ENCODE measurements at places on chromosomes 7 and 10.

GRCh38 chr10:62047228-62047892, 145.9 kb downstream of the ARID5B start:
- DNase-seq: no peak

DNA sequence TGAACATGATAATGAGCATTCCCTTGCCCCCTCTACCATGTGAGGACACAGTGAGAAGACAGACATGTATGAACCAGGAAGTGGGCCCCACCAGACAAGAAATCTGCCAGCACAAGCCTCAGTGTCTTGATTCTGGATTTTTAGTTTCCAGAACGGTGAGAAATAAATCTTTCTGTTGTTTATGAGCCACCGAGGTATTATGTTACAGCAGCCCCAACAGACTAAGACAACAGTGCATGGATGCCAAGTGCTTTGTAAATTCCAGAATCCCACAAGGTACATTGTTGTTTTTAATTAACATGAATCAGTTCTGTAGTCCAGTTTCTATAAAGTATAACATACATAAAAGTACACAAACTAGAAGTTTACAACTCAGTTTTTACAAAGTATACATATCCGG, 162.2 kb downstream of the ARHGAP21 start:
- DNase-seq: no peak

DNA sequence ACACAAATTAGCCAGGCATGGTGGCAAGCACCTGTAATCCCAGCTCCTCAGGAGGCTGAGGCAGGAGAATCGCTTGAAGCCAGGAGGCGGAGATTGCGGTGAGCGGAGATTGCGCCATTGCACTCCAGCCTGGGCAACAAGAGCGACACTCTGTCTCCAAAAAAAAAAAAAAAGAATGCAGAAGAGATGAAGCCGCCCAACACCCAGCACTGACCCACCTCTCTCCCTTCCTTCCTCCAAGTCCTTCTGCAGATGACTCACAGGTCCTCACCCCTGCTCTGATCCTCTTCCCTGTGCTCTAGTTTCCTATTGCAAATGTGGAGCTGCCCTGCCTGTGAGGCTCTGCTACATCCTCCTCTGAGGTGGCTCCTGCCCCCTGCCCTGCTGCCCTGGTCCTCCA, 22.0 kb upstream of the OPALIN start:
- DNase-seq: no peak

DNA sequence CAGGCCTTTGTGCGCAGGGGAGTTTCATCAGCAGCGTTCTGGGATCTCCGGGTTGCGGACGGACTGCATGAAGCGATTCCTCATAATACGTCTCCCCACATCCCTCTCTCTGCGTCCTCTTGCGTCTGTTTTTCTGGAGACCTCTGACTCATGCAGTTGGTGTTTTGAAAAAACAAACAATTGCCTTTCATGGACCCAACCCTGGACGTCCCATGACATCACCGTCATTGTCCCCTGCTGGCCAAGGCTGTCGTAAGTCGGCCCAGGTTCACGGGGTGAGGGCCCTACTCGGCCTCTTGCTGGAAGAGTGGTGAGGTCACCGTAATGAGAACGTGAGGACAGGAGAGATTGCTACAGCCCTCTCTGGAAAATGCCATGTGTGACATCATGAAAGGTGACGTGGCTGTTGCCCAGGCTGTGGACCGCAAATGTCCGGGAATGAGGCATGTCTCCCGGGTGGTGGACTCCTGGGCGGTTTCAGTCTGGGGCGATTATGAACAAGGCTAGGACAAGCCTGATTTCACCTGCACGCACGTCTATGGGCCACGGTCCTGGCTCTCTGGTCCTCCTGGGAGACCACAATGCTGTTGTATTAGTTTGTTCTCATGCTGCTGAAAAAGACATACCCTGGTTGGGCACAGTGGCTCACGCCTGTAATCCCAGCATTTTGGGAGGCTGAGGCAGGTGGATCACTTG, 9.8 kb upstream of the MAFK start:
- no peak for DNase-seq

- DNase-seq: no peak
Measured at GRCh38 chr10:314871-315270, 179.6 kb downstream of the ZMYND11 start.

DNA sequence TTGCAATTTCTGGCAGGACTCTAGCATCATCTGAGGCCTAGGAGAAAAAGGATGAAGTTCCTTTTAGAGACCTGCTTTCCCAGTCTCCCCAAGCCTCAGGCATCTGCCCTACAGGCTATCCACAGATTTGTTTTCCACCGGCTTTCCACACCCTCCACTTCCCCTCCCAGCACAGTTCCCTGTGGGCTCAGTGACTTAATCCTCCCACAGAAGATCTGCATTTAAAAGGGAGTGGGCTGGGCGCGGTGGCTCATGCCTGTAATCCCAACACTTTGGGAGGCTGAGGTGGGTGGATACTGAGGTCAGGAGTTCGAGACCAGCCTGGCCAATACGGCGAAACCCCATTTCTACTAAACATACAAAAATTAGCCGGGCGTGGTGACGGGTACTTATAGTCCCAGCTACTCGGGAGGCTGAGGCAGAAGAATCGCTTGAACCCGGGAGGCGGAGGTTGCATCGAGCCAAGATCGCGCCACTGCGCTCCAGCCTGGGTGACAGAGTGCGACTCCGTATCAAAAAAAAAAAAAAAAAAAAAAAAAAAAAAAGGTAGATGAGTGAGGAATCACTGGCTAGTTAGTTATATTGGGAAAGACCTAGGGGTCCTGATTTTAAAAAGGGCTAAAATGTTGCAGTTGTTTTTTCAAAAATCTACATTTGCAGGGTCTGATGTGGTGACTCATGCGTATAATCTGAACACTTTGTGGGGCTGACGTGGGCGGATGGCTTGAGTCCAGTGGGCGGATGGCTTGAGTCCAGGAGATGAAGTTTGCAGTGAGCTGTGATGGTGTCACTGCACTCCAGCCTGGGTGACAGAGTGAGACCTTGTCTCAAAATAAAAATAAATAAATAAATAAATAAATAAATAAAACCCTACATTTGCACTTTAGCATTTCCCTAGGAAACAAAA, 119.5 kb downstream of the BAMBI start:
- DNase-seq: no peak

GRCh38 chr7:113955157-113955556, 36.3 kb upstream of the PPP1R3A start:
- DNase-seq: no peak

GRCh38 chr7:14446219-14446618, 456.3 kb downstream of the DGKB start:
- DNase-seq: no peak

- DNase-seq: no peak
Measured at GRCh38 chr7:36260481-36260880, 107.4 kb downstream of the EEPD1 start.

GRCh38 chr10:101226491-101227428, 2.5 kb downstream of the LBX1 start:
- DNase-seq: no peak

DNA sequence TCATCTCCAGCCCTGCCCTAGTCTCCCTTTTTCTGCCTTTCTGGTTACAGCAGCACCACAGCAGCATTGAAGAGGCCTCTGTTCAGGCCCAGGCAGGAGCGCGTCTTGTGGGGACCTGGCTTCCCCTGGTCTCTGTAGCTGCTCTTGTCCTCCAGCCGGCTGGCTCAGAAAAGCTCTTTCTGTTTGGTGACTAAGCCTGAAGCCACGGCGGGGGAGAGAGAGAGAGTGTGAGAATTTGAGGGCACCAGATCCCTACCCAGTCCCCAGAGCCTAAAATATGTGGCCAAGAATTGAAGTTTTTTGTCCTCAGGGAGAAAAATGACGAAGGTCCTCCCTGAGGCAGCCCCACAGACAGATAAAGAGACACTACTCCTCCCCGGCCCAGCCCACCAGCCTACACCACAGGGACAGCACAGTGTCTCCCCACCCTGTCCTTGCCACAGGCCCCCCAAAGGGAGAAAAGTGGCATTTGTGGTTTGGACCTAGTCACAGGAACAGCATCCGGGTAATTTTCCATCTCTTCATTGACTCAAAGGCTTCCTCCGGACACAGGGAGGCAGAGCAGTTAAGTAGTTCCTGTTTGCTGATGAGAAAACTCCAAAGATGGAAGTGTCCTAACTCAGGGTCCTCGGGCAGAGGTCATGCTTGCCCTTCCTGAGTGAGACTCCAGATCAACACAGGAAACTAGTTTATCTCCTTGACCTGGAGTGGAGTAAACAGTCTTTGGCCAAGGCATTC, 13.3 kb upstream of the FAM180A start:
- no peak for DNase-seq

DNA sequence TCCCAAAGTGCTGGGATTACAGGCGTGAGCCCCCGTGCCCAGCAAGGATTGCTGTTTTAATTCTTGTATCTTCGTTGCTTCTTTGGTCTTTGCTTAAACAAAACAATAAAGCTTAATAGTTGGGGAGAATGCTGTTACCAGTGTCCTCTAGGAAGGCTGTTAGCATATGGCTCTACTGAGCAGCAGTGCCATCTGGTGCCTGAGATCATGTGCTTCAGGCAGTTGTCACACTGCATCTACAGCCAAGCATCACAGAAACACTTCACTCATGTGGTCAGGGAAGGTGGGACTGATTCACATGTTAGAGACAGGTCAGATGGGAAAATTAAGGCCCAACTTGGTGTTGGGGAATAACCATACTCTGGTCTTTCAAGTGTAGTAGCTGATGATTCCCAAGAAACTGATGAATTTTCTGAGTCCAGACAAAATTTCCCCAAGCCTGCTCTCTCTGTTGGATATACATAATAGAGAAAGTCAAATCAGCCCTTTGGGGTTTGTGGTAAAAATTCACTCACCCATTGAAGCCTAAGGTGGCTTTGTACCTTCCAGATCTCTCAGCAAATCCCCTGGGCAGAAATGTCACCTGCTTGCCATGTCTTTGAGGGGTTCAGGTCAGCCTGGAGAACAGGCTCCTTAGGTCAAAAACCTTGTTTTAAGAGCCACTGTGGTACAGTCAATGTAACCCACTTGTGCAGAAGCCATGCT, 28.4 kb downstream of the UBE2D4 start:
- no peak for DNase-seq

- no peak for DNase-seq
Measured at GRCh38 chr7:42232275-42232674, 4.7 kb downstream of the GLI3 start.

GRCh38 chr7:3592401-3593134, 291.5 kb downstream of the SDK1 start:
- no peak for DNase-seq

GRCh38 chr10:70417568-70417967, 13.6 kb downstream of the EIF4EBP2 start:
- no peak for DNase-seq

- no peak for DNase-seq
Measured at GRCh38 chr7:86904949-86905834, 154.3 kb downstream of the ELAPOR2 start.

DNA sequence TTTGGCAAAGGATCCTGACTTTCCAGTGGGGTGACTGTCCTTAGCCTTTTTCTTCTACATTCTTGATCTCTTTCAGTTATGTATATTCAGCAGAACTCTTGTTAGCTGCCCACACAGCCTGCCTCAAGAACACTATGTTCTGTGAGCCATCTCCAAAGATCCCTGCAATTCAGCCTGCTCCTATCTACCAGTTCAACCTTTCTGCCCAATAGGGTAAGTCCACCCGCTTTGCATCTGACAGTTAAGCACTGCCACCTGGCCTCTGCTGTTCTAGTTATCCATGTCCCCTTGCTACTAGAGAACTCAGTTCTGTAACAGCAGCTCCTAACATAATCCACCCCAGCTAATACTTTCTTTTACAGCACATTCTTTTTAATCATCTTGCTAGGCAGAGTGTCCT, 13.5 kb downstream of the OR9A2 start:
- DNase-seq: no peak

DNA sequence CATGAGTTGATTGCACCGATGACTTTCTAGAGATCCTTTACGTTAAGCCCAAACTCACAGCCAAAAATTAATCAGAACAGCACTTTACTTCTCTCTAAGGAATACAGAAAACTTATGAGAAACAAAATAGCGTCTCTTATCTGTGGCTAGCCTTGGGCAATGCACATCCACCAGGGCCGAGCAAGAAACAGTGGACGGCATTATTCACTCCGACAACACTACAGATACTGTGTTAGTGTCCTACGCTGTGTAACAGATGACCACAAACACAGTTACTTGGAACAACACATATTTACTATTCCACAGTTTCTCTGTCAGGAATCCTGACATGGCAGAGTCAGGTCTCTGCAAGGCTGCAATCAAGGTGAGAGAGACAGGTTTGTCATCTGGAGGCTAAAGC, 598.3 kb upstream of the ADARB2 start:
- no peak for DNase-seq

GRCh38 chr10:117762819-117763172, 220.2 kb downstream of the EMX2 start:
- no peak for DNase-seq

GRCh38 chr10:131082201-131082850, 229.2 kb downstream of the TCERG1L start:
- DNase-seq: no peak

DNA sequence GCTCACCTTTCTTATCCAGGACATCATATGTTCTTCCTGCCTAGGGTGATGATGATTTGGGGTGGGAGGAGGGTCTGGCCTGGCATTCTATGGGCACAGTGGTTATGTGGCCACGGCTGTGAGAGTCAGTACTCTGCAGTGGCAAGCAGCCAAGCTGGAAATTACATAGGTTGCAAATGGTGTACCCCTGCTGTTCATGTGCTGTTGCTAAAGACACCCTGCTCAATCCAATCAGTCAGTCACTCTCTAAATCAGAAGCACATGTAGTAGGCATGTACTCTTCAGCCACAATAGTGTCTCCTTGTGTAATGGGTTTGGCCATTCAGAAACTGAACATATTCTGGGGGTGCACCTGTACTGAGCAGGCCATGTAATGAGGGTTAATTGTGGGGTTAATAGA, 449.1 kb upstream of the ANKRD30A start:
- DNase-seq: no peak

DNA sequence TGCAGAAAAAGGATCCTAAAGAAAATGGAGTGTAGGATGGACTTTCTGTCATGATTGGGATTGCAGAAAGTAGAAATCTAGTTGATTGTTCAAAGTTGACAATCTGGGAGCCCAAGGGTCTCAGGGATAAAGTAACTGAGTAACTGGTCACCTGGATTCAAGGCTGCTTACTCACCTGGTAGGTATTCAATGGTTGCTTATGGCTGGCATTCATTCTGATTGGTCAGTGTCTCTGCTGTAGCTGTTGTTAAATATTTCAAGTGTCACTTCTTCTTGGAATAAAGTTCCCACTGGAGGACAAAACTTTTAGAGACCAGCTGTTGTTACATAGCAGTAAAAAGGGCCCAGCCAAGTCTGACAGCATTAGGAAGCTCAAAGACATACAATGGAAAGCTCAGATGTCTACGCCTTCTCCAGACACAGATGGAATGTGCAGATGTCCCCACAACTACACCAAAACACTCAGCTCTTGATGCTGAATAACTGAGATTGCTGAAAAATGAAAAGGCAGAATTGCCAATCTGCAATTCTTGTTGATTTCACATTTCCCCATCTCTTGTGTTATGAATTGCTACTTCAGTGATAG, 106.9 kb downstream of the ZNF467 start:
- DNase-seq: no peak

DNA sequence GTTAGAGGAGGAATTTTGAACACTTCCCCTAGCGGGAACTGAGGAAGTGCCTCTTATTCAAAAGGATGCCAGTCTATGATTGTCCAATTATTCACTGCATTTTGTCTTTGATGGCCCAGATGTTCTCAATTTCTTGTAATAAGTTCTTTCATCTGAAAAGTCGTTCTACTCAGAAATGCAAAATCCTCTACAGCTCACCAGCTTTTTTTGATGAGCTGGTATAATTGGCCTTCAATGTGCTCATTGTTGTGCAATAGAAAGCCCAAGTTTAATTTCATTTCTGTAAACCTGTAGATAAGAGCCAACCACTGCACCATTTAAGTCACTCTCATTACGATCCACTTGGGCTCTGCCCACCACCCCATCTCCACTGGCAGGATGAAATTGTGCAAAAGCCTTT, 978.7 kb upstream of the AUTS2 start:
- no peak for DNase-seq
